ENCODE measurements at places on chromosomes 6 and 20.

DNA sequence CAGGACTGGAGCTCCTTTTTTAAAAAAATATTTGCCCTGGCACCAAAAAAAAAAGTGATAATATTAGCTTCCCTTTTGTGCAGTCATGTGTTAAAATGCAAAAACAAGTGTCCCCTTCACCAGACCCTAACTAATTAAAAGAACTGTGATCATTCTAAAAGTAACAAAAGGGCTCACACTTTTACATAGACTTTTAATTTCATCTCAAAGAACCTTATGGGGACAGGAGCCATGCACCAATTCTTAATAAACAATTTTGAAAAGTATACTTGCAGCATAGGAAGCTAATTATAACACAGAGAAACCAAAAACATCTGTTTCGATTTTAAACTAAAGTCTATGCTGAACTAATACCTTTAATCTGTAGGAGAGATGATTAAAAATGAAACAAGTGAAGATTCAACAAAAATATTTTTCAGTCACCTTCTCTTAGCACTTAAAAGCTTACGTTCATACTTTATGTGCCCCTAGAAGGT is 17.3 kb downstream of the STX7 start:
- DNase-seq: no peak

GRCh38 chr20:62625921-62626547 is 16.3 kb upstream of the SLCO4A1 start:
- DNase-seq: no peak

- DNase-seq: no peak
These were observed 274.9 kb downstream of the HAO1 start for GRCh38 chr20:7665376-7665775.

DNA sequence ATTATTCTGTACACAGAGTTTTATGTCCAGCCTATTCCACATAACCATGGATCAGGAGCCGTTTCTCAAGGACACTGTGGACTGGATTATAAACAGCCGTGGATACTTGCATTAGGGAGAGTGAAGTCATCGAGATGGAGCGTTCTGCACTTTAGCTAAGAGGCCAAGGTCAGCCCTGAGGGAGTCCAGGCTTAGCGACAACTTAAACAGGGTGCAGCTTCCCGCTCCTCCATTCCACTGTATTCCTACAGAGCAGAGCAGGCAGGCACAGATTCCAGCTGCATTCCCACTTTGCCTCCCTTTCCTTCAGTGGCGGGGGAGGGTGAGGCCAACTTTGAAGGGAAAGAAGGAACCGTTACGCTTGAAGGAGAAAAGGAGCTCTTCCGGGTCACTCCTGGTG is 59.5 kb downstream of the RAMACL start:
- DNase-seq: no peak
